ENCODE measurements at places on chromosomes 7 and 10. TPM values are rescaled to one million over a fixed set of nuclear protein-coding genes. Genes with fewer than 3 reads are reported as not detected.

Gene MYO3A
- 4.7 TPM for polyA plus RNA-seq

Gene CTTNBP2
- 33.7 TPM for polyA plus RNA-seq

Gene TUBGCP2
- 70.4 TPM for polyA plus RNA-seq

Gene VAX1
- not detected for polyA plus RNA-seq

Gene ANKRD7
- 0.98 TPM for polyA plus RNA-seq

Gene ERVW-1
- 1.8 TPM for polyA plus RNA-seq

Gene KCNH2
- 39.4 TPM for polyA plus RNA-seq

Gene COBL
- 5.6 TPM for polyA plus RNA-seq

Measured in spinal cord (tissue), 10 donors.